ENCODE measurements at places on chromosomes 4 and X.

- DNase-seq, result no peak
Measured at GRCh38 chrX:134684956-134685355, 26.7 kb upstream of the PLAC1 start.

DNA sequence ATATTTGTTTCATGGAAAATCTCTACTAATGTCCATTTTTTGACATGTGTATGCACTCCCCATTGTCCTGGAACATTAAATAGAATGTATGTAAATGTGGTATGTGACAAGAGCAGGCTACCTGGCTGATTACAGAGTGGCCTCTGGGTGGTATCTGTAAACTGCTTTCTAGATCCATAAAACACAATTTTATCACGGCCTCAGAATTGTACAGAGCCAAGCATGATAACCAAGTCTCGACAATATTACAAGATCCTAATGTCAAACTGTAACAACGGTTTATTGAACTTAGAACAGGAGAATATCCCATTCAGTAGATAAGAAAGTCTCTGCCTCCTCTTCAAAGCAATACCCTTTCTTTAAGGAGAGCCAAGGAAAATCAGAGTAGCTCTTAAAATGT lies 212.4 kb downstream of the PCDH7 start:
- no peak for DNase-seq

DNA sequence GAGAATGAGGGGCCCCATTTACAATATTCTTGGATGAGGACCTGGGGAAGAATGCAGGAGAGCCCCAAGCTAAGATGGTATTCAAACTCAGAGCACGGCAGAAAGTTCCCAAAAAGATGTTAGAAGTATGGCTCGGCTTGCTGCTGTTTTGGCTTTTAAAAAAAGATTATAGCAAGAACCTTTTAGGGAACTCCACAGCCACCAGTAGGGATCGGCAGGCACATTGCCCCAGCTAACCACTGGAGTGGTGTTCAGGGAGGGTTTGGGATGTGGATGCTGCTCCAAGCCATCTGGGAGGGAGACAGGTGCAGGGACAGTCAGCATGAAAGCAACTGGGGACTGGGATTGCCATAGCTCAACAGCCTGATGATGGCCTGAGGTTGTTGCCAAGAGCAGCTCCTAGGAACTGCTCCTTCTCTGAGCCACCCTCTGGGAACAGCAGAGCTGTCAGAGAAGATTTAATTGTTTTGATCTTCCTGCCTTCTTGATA lies 63.0 kb downstream of the SORBS2 start:
- no peak for DNase-seq

GRCh38 chr4:184635381-184635780 lies 13.9 kb downstream of the CASP3 start:
- DNase-seq, result no peak

- no peak for DNase-seq
Measured at GRCh38 chrX:397575-397974, 10.9 kb upstream of the PPP2R3B start.

DNA sequence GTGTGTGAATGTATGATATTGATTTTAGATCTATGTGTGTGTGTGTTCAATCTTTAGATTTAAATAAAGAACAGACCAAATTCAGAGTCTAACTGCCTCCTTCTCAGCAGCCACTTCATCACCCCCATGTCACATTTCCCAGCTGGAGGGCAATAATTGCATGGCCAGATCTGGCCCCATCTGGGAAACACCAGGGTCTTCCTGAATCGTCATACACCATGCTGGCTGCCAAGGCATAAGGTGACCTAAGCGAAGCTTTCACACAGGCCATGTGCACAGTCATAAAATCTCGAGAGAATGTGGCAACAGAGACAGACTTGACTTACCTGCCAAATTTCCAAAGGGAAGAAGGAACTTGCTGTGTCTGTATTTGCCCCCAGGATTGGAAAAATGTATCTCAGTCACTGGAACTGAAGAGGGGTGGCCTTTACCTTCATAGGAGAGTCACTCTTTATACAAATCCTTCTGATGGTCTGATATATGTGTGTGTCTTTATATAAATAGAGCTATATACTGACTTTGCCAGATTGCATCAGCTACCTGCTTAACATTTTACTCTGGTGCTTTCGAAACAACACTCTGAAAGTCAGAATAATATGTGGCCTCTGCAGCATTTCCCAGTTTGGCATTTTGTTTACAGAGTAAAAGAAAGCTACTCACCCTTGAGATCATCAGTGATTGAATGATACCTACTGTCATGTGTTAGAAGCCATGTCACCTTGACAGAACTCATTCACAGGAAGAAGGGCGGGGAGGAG lies at the start of gene PLAC1:
Gene PLAC1 (minus strand): TSS at position 470 of the 758 bp plus-strand sequence. CDS start 91,789 bp downstream, outside the sequence.
- no peak for DNase-seq

GRCh38 chr4:186204103-186204559 lies 12.8 kb downstream of the CYP4V2 start:
- DNase-seq, result no peak

DNA sequence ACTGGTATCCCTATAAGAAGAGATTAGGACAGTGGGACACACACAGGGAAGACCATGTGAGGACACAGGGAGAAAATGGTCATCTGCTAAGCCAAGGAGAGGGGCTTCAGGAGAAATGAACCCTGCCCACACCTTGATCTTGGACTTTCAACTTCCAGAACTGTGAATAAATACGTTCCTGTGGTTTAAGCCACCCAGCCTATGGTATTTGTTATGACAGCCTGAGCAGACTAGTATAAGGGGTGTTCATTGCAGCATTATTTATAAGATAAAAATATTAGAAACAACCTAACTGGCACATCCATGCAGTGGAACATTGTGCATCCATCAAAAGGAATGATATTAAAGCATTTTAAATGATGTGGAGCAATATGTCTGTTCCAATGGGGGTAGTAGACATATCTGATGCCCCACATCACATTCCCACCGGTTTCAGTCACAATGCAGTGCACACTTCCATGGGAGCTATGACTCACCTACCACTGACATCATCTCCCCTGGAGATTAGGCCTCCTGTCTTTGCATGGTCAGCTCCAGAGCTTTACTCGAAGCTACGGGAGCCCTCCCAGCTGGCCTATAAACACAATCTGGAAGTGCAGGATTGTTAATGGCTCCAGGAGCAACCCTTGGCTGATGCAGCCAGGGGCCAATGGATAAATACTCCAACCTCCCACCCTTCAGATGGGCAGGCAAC lies 38.9 kb upstream of the MAMLD1 start:
- peak; percentile 30 for DNase-seq

DNA sequence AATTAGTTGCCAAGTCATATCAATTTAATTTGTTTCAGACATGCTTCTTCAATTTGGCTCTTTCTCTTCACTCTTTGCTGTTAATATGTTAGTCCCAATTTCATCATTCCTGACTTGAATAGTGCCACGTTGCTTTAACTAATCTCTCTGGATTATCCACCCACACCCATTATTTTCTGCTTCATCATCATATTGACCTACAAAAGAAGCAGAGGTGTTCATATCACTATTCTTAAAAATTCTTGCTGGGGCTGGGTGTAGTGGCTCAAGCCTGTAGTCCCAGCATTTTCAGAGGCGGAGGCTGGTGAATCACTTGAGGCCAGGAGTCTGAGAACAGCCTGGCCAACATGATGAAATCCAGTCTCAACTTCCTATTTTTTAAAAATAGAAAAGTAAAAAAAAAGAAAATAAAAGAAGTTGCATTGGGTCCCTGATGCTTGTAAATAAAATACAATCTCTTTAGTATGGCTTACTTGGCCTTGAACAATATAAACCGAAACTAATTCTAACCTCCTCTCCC lies 65.7 kb upstream of the KCNIP4 start:
- no peak for DNase-seq

DNA sequence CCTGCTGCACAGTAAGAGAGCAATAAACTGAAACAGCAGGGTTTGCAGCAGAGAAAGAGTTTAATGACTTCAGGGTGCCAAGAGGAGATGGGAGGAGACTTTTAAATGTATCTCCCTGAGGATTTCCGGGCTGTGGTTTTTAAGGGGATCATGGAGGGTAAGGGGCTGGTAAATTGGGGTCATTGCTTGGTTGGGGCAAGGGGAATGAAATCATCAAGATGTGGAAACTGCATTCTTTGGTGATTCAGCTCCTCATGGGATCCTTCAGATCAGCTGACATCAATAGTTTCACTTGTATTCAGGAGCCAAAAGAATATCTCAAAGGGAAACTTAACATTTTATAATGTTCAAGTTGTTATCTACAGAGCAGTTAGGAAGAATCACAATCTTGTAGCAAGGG lies 174.3 kb upstream of the ANXA10 start:
- DNase-seq, result no peak

DNA sequence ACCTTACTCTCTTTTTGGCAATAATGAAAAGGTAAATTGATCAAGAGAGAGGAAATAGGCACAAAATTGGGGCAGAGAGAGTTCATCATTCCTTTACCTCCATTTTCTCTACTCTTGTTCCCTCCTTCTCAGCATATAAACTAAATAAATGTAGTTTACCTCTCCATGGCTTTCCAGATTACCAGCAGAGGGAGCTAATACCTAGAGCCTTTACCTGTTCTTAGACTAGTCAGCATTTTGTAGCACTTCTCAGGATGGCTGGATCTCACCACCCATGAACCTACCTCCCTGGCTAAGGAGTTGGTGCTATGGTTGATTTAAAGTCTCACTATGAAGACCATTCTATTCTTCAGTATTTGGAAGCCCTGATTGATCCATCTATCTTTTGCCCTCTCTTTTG lies 15.7 kb downstream of the OFD1 start:
- peak; percentile 69 for DNase-seq

- DNase-seq, result peak; percentile 68
Measured at GRCh38 chrX:140766024-140766611, 56.6 kb downstream of the LINC00632 start.

- DNase-seq, result no peak
Measured at GRCh38 chrX:72020788-72021187, 110.1 kb downstream of the NHSL2 start.

GRCh38 chr4:85748654-85749053 lies 273.7 kb downstream of the ARHGAP24 start:
- DNase-seq, result no peak

DNA sequence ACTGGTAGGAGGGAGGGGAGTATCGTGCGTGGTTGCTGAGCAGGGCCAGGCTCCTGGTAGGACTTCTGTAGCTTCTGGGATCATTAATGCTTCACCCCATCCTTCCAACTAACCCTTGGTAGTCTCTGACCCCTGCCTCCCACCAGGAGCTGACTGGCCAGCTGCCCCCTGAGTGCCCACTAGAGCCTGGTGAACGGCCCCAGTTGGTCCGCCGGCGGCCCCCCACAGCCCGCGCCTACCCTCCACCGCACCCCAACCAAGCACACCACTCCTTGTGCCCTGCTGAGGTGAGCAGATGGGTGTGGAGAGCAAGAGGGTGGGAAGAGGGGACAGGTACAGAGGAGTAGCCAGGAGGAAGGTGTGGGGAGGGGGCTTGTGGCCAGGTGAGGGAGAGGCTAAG lies 4.9 kb downstream of the CCDC120 start:
- no peak for DNase-seq

DNA sequence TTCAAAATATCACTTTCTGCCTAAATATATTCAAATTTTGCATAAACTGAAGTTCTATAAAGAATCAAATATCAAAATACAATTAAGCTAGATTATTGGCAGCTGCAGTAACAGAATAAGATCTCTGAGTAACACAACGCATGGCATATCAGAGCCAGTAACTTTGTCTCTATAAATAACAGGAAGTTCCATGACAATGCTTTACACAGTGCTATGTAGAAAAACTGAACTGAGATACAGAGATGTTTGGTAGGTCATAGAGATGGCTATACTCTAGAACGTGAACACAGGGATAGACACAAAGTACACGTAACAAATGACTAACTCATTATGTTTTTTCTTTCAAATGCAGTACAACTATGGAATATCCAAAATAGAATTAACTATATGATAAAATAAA lies 18.2 kb downstream of the UBE2D3 start:
- DNase-seq, result no peak

DNA sequence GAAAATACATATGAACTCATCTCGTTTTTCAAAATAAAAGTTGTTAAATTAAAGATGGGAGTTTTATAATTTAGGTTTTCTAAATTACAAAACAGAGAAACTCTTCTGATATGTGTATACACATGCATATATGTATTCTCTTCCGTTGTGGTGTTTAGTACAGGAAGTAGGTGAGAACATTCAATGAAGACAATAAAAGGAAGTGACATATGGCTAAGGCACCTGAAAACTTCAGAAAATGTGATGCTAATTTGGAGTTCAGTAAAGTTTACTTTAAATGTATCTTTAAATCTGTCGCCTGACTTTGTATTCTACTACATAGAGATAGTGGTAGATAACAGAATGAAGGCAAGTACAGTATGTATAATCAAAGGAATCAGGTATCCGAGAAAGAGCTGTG lies 33.5 kb upstream of the ITM2A start:
- no peak for DNase-seq

GRCh38 chr4:90476019-90476418 lies 348.8 kb downstream of the CCSER1 start:
- no peak for DNase-seq

DNA sequence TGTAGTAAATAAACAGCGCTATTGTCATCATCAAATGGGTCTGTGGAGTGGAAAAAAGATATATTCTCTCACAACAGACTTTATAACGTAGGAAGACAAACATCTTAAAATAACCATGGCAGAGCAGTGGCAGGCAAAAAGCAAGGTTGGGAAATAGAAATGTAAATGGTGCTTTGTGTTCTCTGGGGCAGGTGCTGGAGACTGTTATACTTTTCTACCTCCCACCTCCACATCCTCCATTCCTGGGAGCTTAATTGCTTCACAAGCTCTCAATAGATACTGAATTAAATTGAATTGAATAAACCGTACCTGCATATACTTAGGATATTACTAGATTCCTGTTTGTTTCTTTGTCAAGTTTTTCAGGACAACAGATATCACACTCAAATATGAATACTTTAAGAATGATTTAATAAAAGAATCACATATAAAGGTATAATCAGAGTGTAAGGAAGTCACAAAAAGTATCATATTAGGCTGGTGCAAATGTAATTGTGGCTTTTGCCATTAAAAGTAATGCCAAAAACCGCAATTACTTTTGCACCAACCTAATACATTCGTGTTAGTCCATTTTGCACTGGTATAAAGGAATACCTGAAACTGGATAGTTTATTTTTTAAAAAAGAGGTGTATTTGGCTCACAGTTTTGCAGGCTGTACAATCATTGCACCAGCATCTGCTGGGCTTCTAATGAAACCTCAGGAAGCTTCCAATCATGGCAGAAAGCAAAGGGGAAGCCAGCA lies 367.3 kb downstream of the GRIA2 start:
- no peak for DNase-seq

- DNase-seq, result no peak
Measured at GRCh38 chr4:4693258-4693657, 151.4 kb upstream of the STX18 start.

DNA sequence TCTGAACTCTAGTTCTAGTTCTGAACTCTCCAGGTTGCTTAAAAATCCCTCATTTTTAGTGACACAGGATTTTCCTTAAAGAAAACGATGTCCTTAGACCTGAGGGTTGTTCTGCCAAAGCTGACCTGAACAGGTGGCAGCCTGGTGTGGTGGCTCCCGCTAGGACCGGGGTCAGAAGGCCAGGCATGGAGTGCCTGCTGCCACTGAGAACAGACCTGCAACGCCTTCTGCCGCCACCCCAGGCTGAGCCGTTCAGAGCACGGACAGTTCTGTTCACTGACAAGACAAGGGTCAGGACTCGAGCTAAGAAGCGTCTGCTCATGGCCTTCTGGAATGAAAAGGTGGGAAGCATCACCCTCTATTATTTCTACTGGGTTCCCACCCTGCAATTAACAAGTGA lies 15.8 kb downstream of the DCTD start:
- no peak for DNase-seq

Data from A549 (cell line).